Cerebellar nuclear complex (tissue), 1 donor: ENCODE measurements at places on chromosomes 12 and 14.

- peak; percentile 85 for DNase-seq
Measured at GRCh38 chr14:89382901-89383845, 33.9 kb downstream of the FOXN3 start.

GRCh38 chr12:107990325-107990724, 138.8 kb upstream of the WSCD2 start:
- DNase-seq = no peak

GRCh38 chr12:110677206-110677911, 11.6 kb downstream of the HVCN1 start:
- no peak for DNase-seq

DNA sequence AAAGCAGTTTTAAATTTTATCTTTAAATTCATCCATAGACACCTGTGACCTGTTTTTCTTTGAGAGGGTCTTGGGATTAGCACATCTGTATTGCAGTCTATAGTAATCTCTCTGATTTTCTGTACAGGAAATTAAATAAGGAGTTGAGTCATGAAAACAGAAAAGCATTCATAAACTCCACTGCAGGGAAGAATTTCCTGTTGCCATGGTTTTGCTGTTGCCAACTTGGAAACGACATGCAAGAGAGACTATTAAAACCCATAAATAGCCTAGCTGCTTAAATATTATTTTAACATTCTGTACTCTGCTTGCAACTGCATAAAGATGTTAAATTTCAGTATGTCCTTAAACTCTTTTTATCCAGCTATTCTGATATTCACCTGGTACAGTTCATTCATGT, 281.0 kb upstream of the RGS6 start:
- no peak for DNase-seq

DNA sequence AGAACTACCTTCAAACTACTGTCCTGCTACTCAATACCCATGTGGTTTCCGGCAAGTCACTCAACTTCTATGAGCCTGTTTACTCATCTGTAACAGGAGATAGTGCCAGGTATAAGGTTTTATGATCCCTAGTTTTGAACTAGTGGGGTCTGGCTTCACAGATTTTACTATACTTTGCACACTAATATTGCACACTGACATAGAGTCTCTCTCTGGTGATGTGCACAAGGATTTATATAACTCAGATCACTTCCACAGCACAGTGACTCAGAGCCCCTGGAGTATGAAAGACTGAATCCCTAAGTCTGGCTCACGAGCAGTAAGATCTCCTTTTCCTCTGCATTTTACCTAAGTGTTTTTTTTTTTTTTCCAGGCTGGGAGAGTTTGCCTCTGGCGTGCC, 69.7 kb upstream of the SLC38A2 start:
- DNase-seq = no peak

DNA sequence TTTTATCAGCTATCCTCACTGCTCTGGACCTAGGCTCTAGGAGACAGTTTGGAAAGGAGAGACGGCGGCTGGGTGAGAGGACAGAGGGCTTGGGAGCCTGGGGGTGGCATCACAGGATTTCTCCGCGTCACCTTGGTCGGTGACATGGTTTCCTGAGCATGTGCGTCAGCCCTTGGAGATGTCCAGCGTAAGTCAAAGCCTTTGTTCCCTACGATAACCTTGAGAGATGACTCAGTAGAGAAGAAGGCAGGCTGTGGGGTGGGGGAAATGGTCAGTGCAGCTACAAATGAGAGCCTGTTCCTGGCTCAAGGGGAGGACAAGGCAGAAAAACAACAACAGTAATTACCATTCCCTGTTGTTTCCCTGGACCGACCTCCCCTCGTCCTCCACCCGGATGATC, 90.2 kb upstream of the TBX3 start:
- no peak for DNase-seq

DNA sequence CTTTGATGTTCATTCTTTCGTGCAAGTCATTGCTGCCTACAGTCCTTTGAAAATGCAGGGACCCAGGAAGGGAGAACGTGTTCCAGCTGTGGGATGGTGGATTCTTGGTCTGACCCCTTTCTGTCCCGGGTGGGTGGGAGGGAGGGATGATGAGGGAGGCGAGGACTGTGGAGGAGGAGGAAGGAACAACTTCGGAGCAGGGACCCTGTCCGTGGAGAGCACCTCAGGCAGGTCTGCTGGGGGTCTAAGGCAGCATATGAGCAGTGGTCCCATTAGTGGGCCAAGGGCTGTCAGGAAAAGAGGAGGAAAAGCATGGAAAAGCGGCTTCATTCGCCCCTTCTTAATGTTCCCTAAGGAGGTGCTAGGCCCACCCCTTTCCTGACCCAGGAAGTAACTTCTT, 36.0 kb downstream of the CACNA2D4 start:
- no peak for DNase-seq

DNA sequence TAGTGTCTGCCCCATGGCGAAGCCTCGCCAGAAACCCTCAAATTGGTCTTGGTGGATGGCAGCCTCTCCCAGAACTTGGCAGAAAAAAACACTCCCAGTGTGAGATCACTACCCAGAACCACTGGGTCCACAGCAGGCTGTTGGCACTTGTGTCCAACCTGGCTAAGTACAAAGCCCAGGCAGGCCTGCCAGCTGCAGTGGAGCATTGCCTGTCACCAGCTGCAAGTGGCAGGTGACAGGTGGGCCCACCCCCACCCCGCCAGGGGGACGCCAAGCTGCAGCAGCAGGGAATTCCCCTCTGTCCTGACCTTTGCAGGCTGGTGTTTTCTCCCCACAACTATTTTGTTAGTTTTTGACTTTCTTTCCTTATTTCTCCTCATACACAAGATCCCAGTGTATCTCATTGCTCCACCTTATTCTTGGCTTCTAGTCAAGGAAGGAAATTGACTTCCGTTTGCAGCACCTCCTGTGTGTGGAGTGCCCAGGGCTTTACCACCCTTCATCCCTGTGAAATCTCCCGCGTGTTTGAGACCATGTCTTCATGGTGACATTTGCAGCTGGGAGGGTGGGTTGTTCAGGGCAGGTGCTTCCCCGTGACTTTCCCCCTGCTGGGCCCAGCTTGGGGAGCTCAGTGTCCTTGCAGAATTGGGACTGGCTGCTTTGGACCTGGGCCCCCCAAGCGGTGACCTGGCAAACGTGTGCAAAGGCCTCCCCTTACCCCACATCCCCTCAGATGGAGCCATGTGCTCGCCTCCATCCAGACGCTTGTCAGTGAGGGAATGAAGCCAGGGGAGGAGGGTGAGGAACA, 73.8 kb upstream of the RIN3 start:
- no peak for DNase-seq

GRCh38 chr12:6807170-6807569, 14.5 kb upstream of the GPR162 start:
- DNase-seq = no peak

DNA sequence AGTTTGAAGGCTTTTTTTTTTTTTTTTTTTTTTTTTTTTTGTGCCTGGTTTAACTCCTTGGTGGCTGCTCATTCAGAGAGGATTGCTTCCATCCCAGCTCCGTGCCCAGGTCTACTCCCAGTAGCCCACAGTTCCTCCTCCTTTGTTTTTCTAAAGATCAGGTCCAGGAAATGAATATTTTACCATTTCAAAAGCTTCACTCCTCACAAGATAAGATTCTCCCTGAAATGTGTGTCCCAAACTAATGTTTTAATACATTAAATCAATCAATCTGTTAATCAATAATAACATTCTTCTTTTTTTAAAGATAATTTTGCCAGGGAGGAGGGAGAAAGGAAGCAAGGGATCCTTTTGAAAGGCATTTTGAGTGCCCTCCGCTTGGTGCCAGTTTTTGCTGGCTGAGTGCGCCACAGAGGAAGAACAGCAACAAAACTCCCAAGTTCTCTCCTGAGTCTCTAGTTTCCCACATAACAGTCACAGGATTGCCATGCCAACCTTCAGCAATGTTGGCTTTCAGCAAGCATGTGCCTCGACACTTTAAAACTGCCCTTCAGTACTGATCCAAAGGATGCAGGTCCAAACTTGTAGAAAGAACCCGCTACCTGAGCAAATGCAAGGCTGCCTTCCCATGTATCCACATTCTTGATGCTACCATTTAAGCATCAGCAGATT, 99.2 kb downstream of the RMST start:
- no peak for DNase-seq

DNA sequence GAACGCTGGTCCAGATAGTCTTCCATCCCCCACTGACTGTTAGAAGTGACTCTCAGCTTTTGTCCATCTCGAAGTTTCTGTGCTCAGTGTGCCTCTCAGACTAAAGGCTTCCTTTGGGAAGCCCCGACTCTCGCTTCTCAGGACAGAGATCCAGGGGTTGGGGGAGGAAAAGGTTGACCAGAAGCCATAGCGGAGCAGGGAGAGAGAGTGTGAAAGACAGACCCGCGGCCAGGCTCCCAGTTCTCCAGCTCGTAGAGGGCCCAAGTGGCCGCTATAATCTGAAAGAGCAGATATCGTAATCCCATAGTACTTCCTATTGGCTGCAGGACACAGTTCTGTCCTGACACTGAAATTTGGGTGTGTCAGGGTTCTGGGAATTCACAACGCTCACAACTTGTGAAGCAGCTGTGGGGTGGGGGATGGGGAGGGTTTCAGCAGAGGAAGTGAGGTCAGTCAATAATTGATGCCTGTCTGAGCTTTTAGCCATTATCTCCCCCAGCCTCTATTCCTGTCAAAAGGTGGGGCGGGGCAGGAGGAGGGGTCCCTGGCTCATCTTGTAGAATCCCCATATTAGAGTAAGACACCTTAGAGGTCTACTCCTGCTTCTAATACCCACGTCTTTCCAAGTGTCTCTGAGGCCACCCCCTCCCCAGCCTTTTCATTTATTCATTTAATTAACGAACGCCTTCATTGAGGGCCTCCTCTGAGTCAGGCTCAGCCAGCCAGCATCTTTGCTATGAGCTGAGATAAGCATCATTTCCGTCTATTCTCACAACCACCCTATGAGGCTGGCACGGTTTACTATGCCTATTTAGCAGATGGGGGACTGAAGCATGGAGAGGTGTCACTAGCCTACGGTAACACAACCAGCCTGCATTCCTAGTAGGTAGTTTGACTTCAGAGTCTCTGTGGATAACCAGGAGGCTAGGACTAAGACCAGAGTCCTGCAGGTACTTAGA, 1.6 kb upstream of the ACVRL1 start:
- DNase-seq = no peak

DNA sequence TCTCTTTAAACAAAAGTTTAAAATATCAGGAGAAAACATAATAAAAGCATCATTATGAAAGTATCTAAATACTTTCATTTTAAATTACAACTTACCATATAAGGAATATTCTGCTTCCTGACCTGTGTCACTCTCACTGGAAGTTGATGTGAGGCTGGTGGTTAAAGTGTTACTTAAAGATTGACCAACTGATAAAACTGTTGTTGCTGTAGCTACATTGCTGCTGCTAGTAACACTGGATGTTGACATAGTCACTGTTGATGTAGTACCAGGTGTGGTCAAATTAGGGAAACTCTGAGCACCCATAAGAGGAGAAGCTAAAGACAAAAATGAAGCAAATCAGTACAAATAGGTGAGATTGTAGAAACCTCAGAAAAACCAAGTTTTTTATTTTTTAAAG, 79.9 kb downstream of the HECTD1 start:
- no peak for DNase-seq

- no peak for DNase-seq
Measured at GRCh38 chr14:96895658-96896271, 98.6 kb downstream of the VRK1 start.

- no peak for DNase-seq
Measured at GRCh38 chr14:76844223-76844622, 18.0 kb downstream of the LRRC74A start.

GRCh38 chr12:13000616-13000924, 505 bp upstream of the HEBP1 start:
- no peak for DNase-seq

GRCh38 chr12:43824207-43824775, 11.6 kb upstream of the TMEM117 start:
- no peak for DNase-seq

DNA sequence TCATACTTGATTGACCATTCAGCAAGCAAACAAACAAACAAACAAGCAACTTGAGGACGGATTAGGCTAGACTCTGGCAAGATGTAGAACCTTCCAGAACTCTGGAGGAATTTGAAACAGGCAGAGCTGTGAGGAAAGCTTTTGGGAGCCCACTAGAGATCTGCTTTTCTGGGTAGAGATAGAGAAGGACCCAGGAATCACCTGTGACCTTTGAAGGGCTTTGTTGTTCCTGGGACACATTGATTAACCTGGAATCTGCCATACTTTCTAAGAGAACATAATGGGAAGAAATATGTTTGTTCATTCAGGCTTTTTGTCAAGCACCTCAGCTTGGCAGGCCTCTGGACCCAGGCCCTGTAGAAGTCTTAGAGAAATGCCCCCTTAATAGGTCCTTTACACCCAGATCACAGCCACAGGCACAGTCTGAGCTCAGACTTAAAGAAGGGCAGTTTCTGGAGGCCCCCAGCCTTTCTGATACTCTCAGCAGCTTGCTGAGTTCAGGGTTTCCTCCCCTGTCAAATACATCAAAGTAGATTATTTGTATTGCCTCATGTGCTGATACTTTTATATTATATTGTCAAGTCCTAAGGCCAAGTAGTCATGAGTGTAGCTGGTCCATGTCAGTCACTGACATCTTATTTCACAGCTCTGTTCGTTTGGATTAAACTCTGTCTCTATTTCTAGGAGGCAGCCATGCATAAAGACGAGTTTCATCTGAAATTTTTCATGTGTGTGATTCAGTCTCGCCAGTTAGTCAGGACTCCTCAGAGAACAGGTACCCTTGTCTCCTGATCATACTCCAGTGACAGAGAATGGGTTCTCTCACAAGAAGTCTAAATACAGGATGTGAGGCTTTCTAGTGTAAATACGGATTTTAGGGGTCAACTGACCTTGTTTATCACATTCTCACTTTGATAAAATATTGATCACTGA, 1.1 kb upstream of the SENP1 start:
- no peak for DNase-seq

DNA sequence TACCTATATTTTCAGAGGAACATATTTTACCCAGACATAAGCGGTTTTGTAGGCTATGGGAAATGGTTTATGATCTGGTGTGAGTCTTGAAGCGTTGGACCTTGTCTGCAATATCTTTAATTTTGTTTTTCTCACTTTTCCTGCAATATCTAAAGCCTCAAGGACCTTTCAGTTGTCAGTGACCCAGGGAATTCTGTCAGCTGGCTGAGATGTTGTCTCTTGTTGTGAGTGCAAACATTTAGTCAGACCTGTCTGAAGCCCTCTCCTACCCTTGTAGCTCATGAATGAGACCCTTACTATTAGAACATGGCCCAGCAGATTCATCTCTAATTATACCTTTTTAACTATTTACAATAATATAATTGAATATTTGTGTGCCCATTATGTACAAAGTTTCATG, 53.6 kb downstream of the SPATA7 start:
- DNase-seq = no peak
